ENCODE measurements at places on chromosomes 3 and 15.

GRCh38 chr3:195086341-195086740 lies 184.6 kb downstream of the XXYLT1 start:
- DNase-seq, result no peak
- peaks cover 17% of the 10 kb centered on the region for H3K4me1 ChIP-seq
- H3K27ac ChIP-seq, result no peak overlapping the region
- no peak overlapping the region for H3K4me3 ChIP-seq
- H3K27me3 ChIP-seq, result no peaks in the 10 kb centered on the region

DNA sequence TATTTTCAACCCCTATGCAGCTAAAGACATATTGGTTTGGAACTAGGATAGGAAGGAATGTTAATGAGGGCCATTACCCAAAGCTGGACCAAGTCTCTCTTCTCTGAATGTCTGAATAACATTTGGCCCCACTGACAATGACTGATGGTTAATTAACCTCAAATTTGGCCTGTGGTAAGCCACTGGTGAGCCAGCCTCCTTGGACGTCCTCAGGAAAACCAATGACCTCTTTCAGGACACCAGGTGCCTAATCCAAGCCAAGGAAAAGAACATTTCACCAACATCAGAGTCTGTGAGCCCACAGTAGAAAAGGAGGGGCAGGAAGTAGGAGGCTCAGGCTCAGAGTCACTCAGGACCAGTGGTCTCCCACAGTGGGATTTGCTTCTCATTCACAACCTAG lies 56.4 kb upstream of the ETV5 start:
- H3K4me1 ChIP-seq, result peaks cover 6% of the 10 kb centered on the region
- H3K36me3 ChIP-seq, result peaks cover 4% of the 10 kb centered on the region
- no peak for DNase-seq
- no peak overlapping the region for H3K27ac ChIP-seq
- H3K4me3 ChIP-seq, result no peak overlapping the region

DNA sequence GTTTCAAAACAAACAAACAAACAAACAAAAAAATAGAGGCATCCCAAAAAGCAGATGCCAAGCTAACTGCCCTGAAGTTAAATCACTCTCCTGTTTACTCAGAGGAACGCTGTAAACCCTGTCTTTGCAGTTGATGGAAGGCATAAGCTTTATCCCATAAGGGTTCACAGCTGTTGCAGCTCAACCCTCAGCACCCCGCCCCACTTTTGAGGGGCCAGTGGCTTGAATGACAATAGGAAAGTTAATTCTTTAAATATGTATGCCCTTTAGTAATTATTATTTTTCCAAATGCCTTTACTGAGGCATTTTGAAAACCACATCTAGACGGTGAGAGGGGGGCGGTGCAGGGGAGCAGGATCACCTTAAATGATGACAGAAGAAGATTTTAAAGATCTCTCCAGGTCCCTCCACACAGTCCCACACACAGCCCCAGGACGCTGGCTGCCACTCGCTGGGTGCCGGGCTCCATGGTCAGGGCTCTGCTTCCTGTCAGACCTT lies 272.1 kb downstream of the FAM43A start:
- no peak overlapping the region for H3K27ac ChIP-seq
- H3K4me3 ChIP-seq, result no peak overlapping the region
- no peak for DNase-seq
- no peaks in the 10 kb centered on the region for H3K27me3 ChIP-seq
- H3K4me1 ChIP-seq, result no peaks in the 10 kb centered on the region
- no peaks in the 10 kb centered on the region for H3K36me3 ChIP-seq

DNA sequence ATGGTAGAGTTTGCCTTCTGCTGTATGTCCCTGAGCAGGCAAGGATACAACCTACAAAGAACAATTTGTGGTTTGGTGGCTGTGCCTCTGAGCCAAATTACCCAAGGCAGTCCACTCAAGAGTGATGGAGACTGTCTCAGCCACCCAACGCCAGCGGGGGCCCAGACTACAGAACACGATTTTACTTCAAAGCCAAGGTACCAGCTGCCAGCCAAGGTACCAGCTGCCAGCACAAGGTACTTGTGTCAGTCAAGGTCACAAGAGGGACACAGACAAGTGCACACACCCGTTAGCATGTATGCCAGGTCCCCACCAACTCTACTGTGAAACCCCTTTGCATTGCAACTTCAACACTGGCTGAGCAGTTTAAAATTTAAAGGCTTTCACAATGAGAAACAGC lies 23.5 kb downstream of the COLQ start:
- H3K4me1 ChIP-seq, result peaks cover 11% of the 10 kb centered on the region
- no peak overlapping the region for H3K27ac ChIP-seq
- H3K4me3 ChIP-seq, result no peak overlapping the region
- no peaks in the 10 kb centered on the region for H3K27me3 ChIP-seq

GRCh38 chr15:55879181-55879580 lies 114.2 kb downstream of the NEDD4 start:
- H3K27me3 ChIP-seq, result no peaks in the 10 kb centered on the region
- no peaks in the 10 kb centered on the region for H3K4me1 ChIP-seq
- no peak overlapping the region for H3K4me3 ChIP-seq
- no peak for DNase-seq
- no peaks in the 10 kb centered on the region for H3K36me3 ChIP-seq

GRCh38 chr3:143123353-143123984 lies 3.9 kb downstream of the CHST2 start:
- no peaks in the 10 kb centered on the region for H3K36me3 ChIP-seq
- peaks cover 12% of the 10 kb centered on the region for H3K4me1 ChIP-seq
- no peak for DNase-seq
- no peaks in the 10 kb centered on the region for H3K27me3 ChIP-seq
- no peak overlapping the region for H3K4me3 ChIP-seq

GRCh38 chr3:72821161-72821781 lies 27.0 kb downstream of the SHQ1 start:
- H3K27me3 ChIP-seq, result no peaks in the 10 kb centered on the region
- no peak overlapping the region for H3K27ac ChIP-seq
- no peak for DNase-seq
- no peak overlapping the region for H3K4me3 ChIP-seq
- H3K36me3 ChIP-seq, result peaks cover 13% of the 10 kb centered on the region

DNA sequence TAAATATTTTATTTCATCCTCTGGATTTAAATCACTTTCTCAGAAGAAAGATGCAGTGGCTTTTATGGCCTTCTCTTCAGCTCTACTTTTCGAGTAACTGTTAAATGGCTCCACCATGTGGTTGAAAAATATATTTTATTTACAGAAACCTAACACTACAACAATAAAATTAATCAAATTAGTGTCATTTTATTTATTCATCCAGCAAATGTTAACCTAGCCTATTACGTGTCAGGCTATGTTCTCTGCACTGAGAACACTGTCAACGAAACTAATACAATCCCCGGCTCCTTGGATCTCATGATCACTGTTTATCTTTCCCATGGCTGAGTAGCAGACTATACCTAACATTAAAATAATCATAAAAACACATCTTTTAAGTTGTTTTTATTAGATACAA lies 148.0 kb upstream of the OSTN start:
- no peaks in the 10 kb centered on the region for H3K4me1 ChIP-seq
- no peaks in the 10 kb centered on the region for H3K36me3 ChIP-seq
- DNase-seq, result no peak
- H3K27ac ChIP-seq, result no peak overlapping the region

GRCh38 chr3:88075497-88075896 lies 16.4 kb downstream of the ZNF654 start:
- H3K4me3 ChIP-seq, result no peak overlapping the region
- H3K4me1 ChIP-seq, result no peaks in the 10 kb centered on the region
- no peaks in the 10 kb centered on the region for H3K27me3 ChIP-seq
- no peaks in the 10 kb centered on the region for H3K36me3 ChIP-seq
- peak overlapping the region; percentile 30 for H3K27ac ChIP-seq

DNA sequence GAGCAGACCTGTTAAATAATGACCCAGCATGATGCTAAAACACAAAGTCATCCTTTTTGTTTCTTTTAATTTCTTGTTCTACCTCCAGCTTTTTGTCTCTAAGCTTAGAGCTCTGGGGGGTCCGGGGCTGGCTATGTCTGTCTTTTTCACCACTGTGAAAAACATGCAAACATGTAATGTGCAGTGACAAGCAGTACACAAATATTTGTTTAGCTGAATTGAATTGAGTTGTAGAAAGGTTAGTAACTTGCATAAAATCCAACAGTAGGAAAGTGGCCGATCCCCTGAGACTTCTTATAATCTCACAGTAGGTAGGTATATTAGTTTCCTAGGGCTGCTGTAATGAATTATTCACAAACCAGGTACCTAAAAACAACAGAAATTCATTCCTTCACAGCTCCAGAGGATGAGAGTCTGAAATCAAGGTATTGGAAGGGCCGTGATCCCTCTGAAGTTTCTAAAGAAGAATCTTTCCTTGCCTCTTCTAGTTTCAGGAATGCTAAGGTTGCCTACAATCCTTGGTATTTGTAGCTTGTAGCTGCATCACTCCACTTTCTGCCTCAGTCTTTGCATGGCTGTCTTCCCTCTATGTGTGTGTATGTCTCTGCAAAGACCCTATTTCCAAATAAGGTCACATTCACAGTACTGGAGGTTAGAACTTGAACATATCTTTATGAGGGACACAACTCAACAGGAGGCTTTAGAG lies 32.7 kb downstream of the ARL14 start:
- H3K4me3 ChIP-seq, result no peak overlapping the region
- H3K27me3 ChIP-seq, result no peaks in the 10 kb centered on the region
- H3K36me3 ChIP-seq, result no peaks in the 10 kb centered on the region
- DNase-seq, result no peak

DNA sequence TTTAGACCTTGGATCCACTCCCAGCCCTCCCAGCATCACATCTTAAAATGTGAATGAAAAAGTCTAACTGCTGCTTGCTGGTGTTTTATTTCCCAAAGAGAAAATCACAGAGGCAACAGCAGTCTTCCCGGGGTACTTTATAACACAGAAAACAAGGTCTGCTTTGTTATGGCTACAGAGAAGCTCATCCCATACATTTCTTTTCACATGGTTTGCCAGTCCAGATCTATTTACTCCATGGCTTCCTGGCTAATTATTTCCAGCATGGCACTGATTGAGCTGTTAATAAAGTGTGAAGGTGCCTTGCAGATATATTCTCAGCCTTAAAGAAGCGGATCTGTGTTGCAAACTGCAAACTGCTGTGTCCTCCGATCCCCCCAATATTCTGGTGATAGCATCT lies 466.1 kb upstream of the CFAP20DC start:
- H3K27me3 ChIP-seq, result no peaks in the 10 kb centered on the region
- no peak overlapping the region for H3K4me3 ChIP-seq
- H3K36me3 ChIP-seq, result no peaks in the 10 kb centered on the region
- no peak overlapping the region for H3K27ac ChIP-seq

DNA sequence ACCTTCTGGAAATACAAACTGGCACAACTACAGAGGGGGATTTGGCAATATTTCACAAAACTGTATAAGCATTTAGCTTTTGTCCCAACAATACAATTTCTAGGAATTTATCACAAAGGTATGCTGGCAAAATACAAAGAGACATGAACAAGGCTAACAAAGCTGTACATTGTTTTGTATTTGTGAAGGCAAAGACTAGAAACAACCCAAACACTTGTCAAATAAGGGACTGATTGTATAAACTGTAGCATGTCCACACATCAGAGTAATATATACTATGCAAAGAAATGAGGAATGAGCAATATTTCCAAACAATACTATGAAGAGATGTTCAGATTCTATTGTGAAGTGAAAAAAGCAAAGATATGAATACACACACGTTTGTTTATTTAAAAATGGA lies 26.4 kb downstream of the CP start:
- no peaks in the 10 kb centered on the region for H3K36me3 ChIP-seq
- H3K27me3 ChIP-seq, result no peaks in the 10 kb centered on the region
- H3K27ac ChIP-seq, result no peak overlapping the region
- no peak for DNase-seq

DNA sequence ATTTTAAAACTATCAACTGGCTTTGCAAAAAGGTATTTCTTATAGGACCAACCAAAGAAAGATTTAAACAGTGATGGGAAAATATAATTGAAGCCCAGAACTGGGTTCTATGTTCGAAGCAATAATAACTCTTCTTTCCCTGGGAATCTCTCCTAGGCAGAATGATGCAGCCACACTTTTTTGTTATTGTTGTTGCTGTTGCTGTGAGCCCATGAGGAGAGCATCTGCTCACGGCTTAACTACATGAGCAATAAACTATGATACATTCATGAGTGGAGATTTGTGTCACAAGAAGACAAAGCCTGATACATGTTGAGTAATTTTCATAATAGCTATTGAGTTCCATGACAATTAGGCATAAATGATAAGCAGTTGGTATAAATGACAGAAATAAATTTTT lies 80.5 kb downstream of the CRTC3 start:
- H3K4me1 ChIP-seq, result peaks cover 29% of the 10 kb centered on the region
- peak overlapping the region; percentile 71 for H3K27ac ChIP-seq
- H3K27me3 ChIP-seq, result no peaks in the 10 kb centered on the region
- peaks cover 6% of the 10 kb centered on the region for H3K36me3 ChIP-seq

GRCh38 chr3:27174530-27174929 lies 194.7 kb downstream of the NEK10 start:
- H3K4me3 ChIP-seq, result no peak overlapping the region
- no peaks in the 10 kb centered on the region for H3K36me3 ChIP-seq
- no peaks in the 10 kb centered on the region for H3K27me3 ChIP-seq
- no peak overlapping the region for H3K27ac ChIP-seq

- peaks cover 11% of the 10 kb centered on the region for H3K36me3 ChIP-seq
- DNase-seq, result no peak
- H3K27ac ChIP-seq, result no peak overlapping the region
Measured at GRCh38 chr15:80966431-80967197, 23.0 kb downstream of the MESD start.

DNA sequence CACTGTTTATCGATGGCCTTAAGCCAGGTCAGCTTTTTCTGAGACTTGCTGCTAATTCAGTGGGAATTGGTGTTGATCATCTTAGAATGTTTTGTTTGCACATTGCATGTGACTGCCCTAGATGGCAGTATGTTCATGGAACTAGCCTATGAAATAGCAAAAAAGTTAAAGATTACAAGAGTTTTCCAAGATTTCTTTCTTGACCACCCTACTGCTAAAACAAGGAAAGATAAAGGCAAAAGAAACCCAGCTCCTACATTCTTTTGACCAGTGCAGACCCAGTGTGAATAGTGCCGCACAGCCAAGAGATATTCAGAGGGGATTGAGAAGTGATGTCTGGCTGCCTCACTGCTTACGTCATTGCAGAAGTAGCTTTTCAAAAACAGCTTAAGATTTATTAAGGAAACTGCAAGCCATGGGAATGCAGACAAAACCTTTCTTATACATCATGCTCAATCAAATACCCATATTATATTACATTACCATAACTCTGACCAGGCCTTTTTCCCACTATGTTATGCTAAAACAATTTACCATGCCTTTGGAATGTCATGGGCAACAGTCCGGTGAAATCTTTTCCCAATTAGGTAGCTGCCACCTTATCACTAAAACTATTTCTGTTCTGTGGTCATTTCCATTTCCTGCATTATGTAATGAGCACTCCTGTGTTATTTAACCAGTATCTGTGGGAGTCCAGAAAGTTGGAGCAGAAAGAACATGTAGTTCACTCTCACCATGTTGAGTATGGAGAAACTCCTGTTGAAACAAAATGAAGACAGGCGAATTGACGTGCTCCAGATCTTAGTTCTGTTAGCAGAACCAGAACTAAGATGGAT lies 6.0 kb downstream of the PHLDB2 start:
- no peak for DNase-seq
- no peak overlapping the region for H3K4me3 ChIP-seq
- H3K27ac ChIP-seq, result peak overlapping the region; percentile 95
- H3K36me3 ChIP-seq, result no peaks in the 10 kb centered on the region

- H3K36me3 ChIP-seq, result no peaks in the 10 kb centered on the region
- no peaks in the 10 kb centered on the region for H3K27me3 ChIP-seq
- H3K4me1 ChIP-seq, result no peaks in the 10 kb centered on the region
Measured at GRCh38 chr3:17372362-17373210, 369.8 kb downstream of the TBC1D5 start.

Data from esophagus squamous epithelium (tissue), 5 donors.